ENCODE measurements at places on chromosomes 11 and 22.

GRCh38 chr11:94840209-94840608 lies 72.1 kb downstream of the AMOTL1 start:
- DNase-seq = no peak

GRCh38 chr11:120034881-120035630 lies 102.9 kb downstream of the TRIM29 start:
- no peak for DNase-seq

GRCh38 chr11:76824980-76825725 lies 35.6 kb upstream of the ACER3 start:
- no peak for DNase-seq

DNA sequence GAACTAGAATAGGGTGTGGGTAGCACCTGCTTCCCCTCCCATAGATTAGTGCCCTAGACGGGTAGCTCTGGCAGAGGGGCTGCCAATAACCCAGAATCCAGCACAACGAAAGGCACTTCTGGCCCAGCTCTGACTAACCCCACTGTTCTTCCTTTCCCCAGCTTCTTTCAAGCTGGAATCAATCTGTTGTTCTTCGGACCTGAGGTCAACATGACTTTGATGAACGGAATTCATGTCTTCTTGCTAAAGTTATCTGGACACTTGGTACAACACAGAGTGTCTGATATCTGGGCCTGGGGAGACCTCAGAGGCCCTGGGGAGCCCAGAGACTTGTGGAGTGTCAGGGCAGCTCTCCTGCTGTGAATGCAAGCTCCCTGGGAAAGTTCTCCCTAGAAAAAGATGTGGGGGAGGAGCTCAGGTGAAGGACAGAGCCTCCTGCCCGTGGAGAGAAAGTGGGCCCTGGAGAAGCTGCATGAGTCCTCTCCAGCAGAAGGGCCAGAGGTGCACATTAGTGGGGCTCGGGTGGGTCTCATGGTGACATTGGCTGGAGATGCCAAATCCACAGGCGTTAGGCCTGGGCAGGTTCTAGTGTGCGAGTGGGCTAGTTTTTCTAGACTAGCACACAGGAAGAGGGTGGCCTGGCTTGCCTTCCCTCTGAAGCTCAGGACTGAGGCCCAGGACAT lies 6.3 kb downstream of the KCNJ11 start:
- no peak for DNase-seq

GRCh38 chr11:81579339-81579738 lies 1154.3 kb downstream of the FAM181B start:
- no peak for DNase-seq

GRCh38 chr11:6968816-6969215 lies 42.6 kb downstream of the ZNF215 start:
- no peak for DNase-seq

- no peak for DNase-seq
Measured at GRCh38 chr22:33248948-33249347, 190.8 kb upstream of the SYN3 start.

GRCh38 chr11:38332046-38332445 lies 1734.0 kb upstream of the RAG2 start:
- no peak for DNase-seq

DNA sequence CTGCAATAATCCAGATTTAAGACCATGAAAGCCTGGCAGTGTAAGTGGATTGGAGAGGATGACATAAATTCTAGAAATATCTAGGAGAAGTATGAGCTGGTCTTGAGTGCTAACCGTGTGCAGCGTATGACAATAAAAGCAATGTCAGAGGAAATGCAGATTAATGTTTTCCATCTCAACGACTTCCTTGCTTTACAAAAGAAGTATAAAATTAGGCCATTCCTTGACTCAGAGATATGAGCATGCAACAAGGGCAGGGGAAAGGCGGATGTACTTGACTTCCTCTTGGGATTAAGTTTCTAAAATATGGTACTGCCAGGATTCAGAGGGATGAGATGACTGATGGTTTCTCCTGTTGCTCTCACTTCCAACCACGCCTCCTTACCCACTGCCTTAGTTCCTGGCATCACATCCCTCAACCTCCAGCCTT lies 32.3 kb downstream of the ADAMTS15 start:
- no peak for DNase-seq

- DNase-seq = peak; percentile 12
Measured at GRCh38 chr22:43004362-43005035, 10.4 kb downstream of the PACSIN2 start.

DNA sequence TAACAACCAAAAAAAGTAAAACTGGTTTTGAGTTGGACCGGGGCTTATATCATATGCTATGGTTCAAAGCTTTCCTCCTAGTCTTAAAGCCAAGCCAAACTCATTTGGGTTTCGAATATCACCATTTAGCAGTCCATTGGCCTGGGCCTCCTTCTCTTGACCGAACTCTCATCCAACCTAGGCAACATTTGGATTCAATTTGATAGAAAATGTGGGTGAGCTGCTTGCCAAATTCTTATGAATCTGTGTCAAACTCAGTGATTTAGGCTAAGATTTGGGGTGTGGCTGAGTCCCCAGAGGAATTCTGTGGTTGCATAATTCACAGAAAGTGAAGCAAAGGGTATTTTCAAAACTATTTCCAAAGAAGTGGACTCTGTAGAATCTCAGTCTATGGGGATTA lies 83.7 kb downstream of the BLID start:
- no peak for DNase-seq

DNA sequence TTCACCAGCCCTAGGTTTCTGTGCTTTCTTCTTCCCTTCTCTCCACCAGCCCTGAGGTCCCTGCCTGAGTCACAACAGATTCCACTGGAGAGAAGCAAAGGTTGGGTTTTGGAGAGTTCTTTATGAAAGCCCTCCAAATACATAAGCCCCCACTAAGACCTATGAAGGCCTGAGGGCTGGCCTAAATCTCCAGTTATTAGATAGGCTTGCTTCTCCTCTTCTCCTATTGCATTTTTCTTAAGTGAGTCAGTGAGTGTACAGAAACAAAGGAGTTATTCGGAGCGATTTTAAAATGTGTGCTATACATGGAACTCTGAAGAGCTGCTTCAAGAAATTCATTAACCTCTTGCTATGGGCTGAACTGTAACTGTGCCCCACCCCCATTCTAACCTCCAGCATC lies 1057.3 kb downstream of the OPCML start:
- DNase-seq = no peak

DNA sequence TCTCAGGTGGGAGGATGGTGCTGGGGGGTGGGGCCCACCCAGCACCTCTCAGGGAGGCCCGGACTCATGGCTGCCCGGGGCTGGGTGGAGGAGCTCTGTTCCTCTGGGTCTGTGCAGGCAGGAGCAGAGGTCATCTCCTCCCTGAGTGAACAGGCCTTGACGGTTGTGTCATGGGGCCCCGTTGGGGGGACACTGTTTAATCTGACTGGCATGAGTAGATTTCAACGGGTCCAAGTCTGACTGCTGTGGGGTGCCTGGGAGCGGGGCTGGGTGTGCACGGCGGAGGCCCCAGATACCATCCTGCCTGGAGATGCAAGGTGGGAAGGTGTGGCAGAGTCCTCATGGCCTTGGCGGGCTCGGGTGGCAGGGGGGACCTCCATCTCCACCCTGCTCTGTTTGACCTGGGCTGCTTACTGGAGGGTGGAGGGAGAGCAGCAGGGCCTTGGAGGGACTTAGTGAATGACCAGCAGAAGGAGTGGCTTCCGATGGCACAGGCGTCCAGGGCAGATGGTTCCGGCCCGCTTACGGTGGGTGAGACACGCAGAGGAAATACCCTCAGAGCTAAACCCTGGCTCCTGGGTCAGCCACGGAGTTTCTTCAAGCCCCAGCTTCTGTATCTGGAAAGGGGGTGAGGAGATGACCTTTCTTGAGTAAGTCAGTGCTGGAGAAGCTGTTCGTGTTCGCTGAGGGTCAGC lies 48.7 kb downstream of the SMIM38 start:
- no peak for DNase-seq

DNA sequence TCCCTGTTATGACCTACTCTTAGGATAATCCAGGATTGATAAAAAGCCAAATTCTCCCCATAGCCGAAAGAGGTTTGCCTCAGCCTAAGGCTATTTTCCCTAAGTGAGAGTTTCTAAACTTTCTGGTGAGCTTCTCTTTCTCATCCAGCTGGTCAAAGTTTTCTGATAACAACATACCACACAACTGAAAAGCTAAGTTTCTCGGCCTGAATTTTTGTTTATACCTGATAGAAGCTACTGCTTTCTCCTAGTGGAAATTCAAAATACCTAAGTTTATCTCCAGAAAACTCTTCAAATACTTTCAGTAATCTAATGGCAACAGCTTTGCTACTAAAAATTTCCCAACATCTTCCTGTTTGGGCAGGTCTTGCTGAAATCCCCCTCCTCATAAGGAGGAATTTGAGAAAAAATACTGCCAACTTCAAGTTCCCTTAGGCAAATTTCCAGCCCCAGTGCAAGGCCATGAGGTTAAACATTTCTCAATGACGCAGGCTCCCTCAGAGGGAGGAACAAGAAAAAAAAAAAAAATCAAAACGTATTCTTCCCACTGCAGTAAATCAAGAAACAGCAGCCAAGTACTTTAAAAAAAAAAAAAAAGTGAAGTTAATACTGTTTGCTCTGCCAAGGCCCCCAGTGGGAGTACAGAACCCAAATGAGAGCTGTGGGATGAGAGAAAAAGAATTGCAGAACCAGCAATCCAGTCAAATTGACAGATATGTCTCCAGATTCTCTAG lies 127.0 kb downstream of the MRTFA start:
- DNase-seq = no peak

GRCh38 chr11:21564833-21565682 lies 627.8 kb upstream of the ANO5 start:
- no peak for DNase-seq

DNA sequence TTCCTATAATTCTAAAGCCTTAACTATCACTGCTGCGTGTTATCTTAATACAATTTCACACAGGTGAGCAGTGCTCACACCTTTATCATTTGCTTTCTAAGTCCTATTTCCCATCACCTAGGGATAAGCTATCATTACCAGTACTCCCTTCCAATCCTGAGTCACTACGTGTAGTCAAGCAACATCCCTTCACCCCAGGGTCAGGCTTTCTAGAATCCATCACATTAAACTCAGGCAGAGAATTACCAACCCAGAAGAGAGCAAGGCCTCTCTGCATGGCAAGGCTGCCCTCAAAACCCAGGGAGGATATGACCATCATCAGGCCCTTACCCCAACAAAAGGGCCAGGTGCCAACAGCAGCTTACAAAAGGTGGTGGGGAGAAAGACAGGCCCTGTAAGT lies 9.8 kb downstream of the PACSIN2 start:
- DNase-seq = no peak

GRCh38 chr11:34478845-34479663 lies 34.5 kb downstream of the ELF5 start:
- DNase-seq = no peak

- DNase-seq = no peak
Measured at GRCh38 chr11:75184757-75185425, 34.0 kb downstream of the SLCO2B1 start.

DNA sequence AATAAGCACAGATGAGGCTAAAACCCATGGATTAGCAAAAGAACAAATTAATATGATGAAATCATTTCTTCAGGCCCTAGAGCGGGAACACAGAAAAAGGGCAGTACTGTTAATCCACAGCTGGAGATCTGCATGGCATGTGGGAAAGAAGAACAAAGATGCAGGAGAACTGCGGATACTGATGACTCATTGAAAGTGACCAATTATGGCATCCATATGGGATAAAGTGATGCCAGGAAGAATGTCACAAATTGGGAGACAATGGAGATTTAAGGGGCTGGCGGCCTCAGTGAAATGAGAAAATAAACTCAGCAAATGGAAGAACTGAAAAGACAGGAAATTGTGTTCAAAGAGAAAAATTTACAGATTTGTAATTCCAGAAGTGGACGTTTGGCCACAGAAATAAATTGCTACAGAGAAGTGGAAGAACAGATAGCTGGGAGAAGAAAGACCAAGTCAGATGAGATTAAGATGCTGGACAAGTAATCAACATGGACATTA lies 39.4 kb downstream of the SIK3 start:
- DNase-seq = no peak

GRCh38 chr11:31160504-31161422 lies 208.8 kb downstream of the DCDC1 start:
- DNase-seq = no peak

DNA sequence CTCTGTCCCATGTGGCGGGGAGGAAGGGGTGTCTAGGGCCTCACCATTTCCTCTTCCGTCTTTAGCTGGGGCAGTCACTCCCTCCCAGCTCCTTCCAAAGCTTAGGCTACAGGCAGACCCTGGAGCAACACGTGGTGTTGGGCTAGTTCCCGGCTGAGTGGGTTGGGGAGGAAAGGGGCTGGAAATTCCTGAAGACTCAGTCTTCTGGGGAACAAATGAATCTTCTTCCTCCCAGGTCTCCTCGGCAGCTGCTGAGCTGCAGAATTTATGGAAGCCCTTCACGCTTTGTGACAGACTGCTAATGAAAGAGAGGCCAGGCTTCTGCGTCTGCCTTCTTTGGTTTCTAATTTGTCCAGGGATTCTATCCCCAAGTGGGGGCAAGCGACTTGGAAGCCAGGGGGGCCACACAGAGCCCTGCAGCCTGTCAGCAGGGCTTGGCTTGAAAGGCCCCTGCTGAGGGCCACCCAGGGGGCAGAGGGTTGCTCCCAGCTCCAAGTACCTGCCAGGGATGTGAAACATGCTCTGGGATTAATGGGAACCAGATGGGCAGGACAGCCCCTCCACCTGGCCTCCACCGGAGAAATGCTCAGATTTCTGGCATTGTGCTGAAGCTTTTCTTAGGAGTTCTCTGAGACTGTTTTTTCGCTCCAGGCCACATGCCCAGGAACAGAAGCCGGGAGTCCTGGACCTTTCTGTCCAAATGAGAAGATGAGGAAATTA lies 123.1 kb downstream of the PKNOX2 start:
- DNase-seq = no peak

DNA sequence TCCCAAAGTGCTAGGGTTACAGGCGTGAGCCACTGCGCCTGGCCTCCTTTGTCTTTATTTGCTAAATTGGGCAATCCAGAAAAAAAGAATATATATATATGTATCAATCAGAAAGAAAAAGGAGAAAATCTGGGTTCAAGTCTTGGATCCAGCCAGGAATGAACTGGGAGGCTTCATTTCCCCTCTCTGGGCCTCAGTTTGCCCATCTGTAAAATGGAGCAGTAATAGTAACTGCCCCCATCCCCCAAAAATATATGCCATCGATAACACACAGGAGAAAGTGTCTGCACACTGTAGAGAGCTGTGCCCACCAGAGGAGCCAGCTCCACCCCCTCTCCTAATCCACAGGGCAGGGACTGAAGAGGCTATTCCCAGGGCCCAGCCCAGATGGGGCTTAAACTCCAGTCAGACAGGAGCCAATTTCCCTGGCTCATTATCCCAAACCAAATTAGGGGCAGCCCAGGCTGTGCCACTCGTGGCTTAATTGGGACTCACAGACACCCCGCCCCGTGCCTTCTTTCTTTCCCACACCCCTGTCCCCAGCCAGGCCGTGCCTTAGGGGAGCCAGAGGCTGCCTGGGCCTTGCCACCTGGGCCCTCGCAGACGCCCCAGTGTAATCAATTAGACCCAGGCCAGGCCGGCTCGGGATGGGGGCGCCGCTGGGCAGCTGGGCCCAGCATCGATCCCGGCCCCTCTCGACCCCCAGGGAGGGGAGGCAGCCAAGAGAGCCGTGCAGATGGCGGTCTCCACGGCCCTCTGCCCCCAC lies 171.5 kb downstream of the MN1 start:
- DNase-seq = no peak
